Non-pigmented ciliary epithelial cell (primary cell): ENCODE measurements at places on chromosomes 7 and 10.
A peak's percentile ranks its signal among the peaks of the same experiment; 100 is the strongest.

DNA sequence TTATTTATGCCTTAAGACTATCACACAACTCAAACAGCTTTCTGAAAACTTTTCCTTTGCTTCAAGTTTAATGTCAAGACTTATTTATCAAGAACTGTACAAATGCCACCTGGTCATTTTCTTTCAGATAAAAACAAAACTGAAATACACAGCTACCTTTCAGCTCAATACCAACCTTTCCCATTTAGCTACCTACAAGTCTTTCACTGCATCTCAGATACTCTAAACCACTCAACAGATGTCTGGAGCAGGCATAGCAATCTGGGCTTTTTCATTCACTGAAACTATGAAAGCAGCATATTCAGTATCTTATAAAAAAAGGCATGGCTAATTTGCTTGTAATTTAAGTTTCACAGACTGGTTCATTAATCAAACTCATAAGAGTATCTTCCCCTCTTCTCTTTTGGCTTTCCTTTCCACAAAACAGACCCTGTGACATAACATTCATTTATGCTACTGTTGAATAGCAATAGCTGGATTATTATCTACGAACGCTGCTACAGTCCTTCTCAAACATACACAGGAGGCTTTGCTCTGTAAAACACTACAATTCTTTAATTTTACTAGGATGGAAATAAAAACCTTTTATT, 8.2 kb downstream of the TRA2A start:
- DNase-seq, result no peak

DNA sequence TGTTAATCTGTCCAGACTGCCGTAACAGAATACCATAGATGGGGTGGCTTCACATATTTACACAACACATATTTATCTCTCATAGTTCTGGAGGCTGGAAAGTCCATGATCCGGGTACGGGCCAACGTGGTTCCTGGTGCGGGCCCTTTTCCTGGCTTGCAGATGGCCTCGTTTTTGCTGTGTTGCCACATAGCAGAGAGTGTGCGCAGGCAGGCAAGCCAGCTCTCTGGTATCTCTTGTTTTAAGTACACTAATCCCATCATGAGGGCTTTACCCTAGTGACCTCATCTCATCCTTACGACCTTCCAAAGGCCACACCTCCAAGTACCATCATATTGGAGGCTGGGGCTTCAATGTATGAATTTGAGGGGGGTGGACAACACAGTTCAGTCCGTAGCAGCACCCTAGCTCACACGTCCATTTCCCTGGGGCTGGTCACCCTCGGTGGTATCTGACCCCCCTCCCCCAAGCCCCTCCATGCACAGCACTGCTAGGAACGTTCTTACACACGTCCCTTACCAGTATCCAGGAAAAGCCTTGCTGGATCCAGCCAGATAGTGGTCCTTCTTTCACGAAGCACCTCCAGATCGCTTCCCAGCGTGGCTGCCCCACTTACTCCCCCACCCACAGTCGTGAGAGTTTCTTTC, 21.5 kb downstream of the CUX1 start:
- no peak for DNase-seq

GRCh38 chr10:5999440-6000165, 22.3 kb upstream of the IL15RA start:
- no peak for DNase-seq

DNA sequence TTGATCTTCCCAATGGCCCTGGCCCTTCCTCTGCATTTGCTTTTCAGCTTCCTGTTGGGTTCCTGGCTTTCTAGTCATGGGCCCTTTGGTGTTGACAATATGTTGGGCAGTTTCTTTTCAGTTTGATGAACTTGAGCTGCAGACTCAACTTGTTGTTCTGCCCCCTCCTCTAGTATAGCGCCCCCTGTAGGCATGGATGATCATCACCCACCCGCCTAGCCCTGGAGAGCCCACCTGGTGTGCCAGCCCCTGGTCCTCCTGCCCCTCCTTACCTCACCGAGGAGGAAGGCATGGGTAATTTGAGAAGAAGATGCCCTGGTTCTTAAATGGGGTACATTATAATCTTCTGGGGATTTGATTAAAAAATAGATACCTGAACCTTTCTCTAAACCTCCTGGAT, 271.2 kb downstream of the SNX10 start:
- no peak for DNase-seq

DNA sequence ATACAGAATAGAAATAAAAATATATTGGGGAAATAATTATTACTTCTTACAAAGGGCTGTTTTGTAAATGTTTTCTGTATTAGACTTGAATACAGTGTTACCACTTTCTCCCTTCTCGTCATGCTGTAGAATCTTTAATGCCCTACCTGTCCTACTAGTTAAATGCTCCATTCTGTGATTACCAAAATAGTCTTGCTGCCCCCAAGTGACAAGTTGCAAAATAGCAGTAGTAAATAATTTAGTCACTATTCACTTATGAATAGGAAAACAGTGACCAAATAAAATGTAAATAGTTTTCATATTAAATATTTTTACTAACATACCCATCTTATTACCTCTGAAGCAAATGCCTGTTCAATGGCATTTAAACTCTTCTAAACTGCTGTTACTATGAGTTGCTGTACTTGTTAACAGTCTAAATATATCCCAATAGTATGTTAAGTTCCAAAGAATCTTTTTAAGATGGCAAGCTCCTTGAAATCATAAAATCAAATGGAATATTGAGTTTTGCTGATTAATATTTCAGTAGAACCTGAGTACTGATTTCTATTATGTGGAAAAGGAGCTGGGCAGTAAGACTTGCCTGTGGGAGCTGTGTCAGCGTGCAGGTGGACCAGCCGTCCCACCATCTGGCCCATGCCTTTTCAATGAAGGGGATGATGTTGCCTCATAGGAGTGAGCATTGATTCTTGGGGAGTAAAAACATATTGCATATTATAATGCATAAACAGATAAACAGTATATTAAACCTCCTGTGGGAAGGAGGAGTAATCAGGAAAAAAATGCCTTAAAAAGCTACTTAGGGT, 18.1 kb upstream of the OIT3 start:
- peak; percentile 2 for DNase-seq

- no peak for DNase-seq
These were observed 18.5 kb upstream of the SAR1A start for GRCh38 chr10:70188768-70189167.

DNA sequence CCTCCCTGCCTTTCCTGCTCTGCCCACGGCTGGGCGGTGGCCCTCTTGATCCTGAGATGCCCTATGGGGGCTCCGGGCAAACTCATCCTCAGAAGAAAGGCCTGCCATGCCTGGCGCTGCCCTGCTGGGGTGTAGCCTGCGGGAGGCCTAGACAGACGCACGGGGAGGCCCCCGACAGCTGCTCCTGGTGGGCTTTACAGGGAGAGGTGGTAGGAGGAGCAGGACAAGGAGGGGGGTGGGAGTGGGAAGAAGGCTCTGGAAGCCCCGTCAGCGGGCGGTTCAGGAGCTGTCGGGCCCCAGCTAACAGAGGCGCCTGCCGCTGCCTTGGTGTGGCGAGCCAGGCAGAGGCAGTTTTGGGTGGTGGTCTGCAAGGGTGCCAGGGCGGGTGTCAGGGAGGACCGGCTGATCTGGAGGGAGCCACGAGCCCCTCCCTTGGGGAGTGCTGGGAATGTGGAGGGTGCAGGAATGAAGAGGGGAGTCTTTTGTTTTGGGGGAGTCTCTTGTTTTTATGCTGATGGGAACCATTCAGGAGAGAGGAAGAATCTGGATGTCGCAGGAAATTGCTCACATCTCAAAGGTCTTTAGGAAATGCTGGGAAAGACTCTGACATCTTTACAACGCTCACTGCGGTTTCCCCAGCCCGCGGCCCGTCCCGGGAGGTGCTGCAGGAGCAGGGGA, 63.5 kb downstream of the CFAP46 start:
- no peak for DNase-seq

- no peak for DNase-seq
These were observed 150.7 kb upstream of the SHH start for GRCh38 chr7:155962968-155963300.

DNA sequence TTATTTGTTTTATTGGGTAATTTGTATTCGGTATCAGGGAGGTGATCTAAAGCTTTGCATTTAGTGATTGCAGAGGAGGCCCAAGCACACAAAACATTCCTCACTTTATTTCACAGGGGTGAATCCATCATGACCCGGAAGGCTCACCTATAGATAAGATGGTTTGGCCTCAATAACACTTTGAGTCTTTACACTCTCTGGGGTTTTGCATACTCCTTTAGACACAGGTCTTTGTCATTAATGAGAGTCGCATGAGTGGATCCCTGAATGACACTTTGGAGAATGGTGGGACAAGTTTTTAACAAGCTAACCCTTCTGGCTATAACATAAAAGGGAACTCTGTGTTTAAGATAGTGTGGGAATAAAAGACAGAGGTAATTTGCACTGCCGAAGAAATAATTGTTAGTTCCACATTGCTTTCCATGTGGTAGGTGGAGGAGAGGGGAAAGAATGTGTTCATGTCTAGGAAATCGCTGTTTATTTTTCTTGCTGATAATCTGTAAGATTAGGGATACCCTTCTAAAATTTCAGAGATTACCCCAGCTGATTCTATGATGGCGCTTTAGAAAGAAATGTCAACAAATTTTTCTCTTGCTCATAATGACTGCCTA, 455.8 kb downstream of the TFEC start:
- DNase-seq, result no peak

GRCh38 chr7:140048138-140048537, 14.6 kb downstream of the PARP12 start:
- DNase-seq, result no peak

DNA sequence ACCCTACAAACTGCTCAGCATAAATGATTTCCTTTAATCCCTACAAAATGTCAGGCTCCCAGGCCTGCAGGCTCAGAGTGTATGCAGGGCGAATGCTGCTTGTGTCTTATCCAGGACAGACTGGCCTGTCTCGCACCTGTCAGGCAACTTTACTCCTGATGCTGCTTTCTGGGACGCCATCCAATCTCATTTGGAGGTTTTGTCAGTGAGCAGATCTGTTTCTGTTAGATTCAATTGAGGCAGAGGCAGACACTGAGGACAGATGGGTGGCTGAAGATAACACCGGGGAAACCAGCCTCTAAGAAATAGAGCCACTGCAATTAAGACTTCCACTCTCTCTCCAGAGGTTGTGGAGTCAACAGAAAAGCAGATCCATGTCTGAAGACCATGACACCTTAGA, 115.6 kb downstream of the DPP6 start:
- DNase-seq, result no peak

DNA sequence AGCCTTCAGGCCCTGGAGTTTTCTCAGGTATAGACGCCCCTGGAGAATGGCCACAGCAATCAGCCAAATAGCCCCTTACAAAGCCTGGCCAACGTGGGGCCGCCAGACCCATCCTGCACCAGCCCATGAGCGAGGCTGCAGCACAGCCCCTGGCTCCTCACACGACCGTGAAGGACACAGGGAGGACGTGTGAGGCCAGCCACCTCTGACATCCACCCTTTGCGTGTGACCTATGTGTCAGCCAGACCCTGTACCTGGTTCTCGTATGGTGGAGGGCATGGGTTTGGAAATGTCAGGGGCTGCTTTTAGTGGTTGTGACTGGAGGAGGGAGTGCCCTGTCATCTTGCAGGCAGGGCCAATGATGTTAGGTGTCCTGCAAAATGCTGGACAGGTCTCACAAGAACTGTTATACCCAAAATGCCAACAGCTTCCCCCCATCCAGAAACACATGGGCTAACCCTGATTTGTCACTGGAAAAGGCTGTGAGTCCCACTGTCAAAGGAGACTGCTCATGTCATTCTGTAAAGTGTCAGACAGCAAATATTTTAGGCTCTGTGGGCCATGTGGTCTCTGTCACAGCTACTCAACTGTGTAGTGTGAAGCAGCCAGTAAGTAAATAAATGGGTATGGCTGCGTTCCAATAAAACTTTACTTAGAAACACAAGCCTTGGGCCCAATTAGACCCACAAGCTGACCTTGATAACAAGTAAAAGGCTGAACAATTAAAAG, 30.0 kb downstream of the NOD1 start:
- no peak for DNase-seq

DNA sequence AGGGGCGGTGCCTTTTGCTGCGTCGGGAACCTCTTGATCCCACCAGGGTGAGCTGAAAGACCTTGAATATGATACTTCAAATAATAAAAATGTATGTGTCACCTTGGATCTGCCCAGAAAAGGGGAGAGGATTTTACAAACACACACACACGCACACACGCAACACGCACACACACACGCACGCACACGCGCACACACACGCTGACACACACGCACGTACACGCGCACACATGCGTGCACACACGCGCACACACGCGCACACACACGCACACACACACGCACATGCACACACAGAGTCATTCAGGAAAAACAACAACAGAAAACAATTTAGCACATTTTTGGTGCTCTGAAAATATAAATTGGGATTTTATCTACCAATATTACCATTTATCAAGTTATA, 379.5 kb downstream of the PAXIP1 start:
- no peak for DNase-seq

- DNase-seq, result peak; percentile 24
These were observed 75.1 kb downstream of the DNAH11 start for GRCh38 chr7:21617916-21618390.

DNA sequence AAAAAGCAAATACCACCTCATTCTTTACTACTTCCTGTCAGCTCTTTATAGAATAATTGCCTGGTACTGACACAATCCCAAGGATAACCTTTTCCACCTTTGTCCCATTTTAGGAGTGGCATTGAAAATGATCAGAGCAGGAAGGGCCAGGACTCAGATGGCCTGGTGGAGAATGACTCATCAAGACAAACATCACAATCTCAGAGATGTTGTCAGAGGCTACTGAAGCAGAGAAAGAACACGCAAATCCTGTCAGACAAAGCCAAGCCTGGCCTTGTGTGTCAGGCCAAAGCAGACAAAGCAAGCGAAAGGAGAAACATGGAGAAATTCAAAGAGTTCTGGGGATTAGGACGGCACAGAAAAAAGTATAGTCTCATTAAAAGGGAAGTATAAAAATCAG, 40.9 kb downstream of the NSUN6 start:
- peak; percentile 71 for DNase-seq

GRCh38 chr10:3772361-3773171, 12.4 kb downstream of the KLF6 start:
- DNase-seq, result no peak

DNA sequence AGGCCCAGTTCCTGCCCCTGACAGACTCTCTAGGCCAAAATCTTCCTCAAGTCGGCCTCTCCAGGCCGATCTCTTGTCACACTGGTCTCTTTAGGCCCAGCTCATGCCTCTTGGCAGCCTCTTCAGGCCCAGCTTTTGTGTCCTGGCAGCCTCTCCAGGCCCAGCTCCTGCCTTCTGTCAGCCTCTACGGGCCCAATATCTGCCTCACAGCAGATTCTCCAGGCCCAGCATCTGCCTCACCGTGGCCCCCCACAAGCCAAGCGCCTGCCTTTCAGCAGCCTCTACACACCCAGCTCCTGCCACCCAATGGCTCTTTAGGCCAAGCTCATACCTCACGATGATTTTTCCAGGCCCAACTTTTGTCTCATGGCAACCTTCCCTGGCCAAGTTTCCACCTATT, 33.0 kb upstream of the VKORC1L1 start:
- no peak for DNase-seq

- no peak for DNase-seq
These were observed 18.3 kb downstream of the KLLN start for GRCh38 chr10:87844837-87845623.

- no peak for DNase-seq
These were observed 24.6 kb upstream of the NPFFR1 start for GRCh38 chr10:70308121-70309060.
